NCI-H460 (cell line): ENCODE measurements at places on chromosomes 11 and 22. TPM values are rescaled to one million over a fixed set of nuclear protein-coding genes. Genes with fewer than 3 reads are reported as not detected.

HPX gene
- not detected in 2 replicates for total RNA-seq

OR51B5 gene
- 0.35 TPM in 1 of 2 replicates, not detected in the other for total RNA-seq

SLC22A12 gene
- total RNA-seq: not detected in 2 replicates

FAM111B gene
- 2.6 and 3.7 TPM in 2 replicates for total RNA-seq

LSP1 gene
- total RNA-seq: not detected in 2 replicates

CCDC157 gene
- total RNA-seq: 0.45 and 0.58 TPM in 2 replicates

ABCC8 gene
- not detected in 2 replicates for total RNA-seq

PHRF1 gene
- 9.8 and 11.4 TPM in 2 replicates for total RNA-seq

ZNF70 gene
- total RNA-seq: 1.9 and 3.0 TPM in 2 replicates

OMP gene
- not detected in 2 replicates for total RNA-seq

JHY gene
- 3.1 and 3.2 TPM in 2 replicates for total RNA-seq

CYB5R2 gene
- total RNA-seq: 3.6 and 5.5 TPM in 2 replicates

PARVA gene
- 7.7 and 9.7 TPM in 2 replicates for total RNA-seq

PGA4 gene
- not detected in 2 replicates for total RNA-seq

APOBEC3H gene
- total RNA-seq: not detected in 2 replicates

- DNase-seq: no peak
These were observed 82.3 kb downstream of the JRKL start for GRCh38 chr11:96472085-96472484.

DNA sequence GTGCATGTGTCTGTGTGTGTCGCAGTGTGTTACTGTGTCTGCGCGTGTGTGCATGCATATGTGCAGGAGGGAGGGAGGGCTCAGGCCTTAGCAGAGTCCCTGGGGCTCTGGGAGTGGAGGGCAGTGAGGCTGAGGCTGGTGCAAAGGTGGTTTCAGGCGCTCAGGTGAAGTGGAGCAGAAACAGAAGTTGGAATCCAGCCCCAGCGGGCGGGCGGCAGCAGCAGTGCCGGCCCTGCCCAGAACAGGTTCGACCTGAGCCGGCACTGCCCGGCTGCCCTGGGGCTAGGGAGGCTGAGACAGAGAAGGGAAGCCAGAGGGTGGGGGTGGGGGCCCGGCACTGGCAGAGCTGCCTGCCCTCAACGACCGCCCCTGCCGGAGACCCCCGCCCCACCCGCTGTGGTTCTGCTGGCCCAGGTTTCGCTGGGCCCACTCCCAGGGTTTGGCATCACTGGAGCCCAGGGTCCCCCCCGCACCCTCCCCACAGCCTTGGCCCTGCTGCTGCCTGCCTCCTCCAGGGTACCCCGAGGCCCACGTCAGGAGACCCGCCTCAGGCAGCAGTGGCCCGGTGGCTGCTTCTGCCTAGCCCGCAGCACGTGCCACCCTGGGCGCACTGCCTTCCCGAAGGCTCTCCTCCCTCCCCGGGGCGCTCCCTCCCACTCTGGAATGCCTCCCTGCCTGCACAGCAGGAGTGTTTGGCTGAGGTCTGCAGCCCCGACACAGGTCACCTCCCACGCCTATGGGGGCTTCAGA is 13.3 kb downstream of the ASCL2 start:
- no peak for DNase-seq

GRCh38 chr11:27410272-27410671 is 47.3 kb upstream of the CCDC34 start:
- DNase-seq: no peak

DNA sequence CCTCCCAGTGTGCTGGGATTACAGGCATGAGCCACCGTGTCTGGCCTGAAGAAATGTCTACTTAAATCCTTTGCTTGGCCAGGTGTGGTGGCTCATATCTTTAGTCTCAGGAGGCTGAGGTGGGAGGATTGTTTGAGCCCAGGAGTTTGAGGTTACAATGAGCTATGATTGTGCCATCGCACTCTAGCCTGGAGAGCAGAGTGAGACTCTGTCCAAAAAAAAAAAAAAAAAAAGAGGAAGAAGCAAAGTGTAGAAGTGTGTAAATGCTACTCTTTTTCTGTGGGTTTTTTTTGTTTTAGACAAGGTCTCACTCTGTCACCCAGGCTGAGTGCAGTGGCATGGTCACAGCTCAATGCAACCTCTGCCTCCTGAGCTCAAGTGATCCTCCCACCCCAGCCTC is 6.4 kb upstream of the ATG16L2 start:
- DNase-seq: no peak

- no peak for DNase-seq
These were observed 57.5 kb upstream of the PHOX2A start for GRCh38 chr11:72301486-72301885.

DNA sequence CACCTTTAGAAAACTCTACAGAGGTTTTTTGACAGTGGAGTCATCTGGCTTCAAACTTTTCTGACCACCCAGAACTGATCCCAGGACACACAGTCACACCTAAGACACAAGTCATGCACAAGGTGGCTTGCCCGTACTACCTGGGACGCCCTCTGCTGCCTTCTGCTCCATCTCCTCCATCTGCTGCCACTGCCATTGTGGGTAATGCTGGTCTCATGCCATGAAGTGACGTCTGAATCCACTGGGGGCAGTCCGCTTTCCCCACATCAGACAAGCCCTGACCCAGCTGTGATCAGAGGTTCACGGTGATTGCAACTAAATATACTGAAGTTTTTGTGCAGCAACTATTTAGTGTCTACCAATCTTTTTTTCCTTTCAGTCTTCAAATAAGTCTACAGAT is 5.4 kb upstream of the NDUFS8 start:
- no peak for DNase-seq

DNA sequence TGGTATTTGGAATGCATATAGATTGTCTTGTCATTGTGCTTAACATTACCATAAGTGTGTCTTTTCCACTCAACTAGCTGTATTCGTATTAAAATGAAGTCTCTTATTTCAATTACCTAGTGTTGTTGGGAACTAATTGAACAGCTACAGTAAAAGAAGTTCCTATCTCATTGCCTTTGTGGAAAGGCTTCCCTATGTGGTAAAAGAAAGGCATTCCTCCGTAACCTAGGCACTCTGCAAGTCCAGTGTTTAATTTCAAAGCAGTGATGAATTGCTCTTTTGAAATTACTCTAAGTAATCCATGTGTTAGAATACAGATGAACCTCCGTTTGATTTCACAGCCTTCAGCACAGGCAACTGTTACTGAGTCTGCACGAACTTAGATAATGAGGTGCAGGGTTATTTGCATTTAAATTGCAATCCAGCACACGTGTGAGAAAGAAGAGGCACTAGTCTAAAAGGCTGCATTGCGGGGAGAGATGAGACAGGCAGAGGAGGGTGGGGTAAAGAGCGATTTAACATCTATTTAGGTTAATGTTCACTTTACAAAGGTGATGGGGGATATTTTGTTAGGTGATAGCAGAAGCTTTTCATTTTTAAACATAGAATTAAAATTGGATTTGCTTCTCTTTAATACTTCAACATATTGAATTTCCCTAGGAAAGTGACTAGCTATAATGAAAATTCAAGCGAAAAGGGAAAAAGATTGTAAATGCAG is 25.0 kb upstream of the CRTAM start:
- DNase-seq: no peak

- no peak for DNase-seq
These were observed 22.4 kb downstream of the SLCO2B1 start for GRCh38 chr11:75173336-75173735.

DNA sequence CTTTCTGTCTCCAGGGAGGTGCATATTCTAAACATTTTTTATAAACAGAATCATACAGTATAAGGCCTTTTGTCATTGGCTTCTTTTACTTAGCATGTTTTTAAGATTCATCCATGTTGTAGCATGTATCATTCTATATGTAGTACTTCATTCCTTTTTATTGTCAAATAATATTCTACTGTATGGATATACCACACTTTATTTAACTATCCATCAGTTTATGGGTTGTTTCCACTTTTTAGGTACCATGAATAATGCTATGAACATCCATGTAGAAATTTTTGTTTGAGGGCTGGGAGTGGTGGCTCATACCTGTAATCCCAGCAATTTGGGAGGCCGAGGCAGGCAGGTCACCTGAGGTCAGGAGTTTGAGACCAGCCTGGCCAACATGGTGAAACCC is 73.1 kb downstream of the PHF21A start:
- no peak for DNase-seq

DNA sequence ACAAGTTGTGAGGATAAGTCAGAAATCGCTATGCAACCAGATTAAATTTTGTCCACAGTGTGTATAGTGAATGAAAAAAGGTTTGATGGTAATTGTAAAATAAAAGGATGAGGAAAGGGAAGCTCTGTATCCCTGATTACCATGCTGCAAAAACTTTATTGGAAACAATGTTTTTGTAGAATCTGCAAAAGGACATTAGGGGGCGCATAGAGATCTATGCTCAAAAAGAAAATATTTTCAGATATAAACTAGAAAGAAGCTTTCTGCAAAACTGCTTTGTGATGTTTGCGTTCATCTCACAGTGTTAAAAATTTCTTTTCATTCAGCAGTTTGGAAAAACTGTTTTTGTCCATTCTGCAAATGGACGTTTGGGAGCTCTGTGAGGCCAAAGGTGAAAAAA is 390.5 kb downstream of the OR4C45 start:
- DNase-seq: no peak

GRCh38 chr22:17648569-17648968 is 10.0 kb downstream of the BCL2L13 start:
- no peak for DNase-seq

DNA sequence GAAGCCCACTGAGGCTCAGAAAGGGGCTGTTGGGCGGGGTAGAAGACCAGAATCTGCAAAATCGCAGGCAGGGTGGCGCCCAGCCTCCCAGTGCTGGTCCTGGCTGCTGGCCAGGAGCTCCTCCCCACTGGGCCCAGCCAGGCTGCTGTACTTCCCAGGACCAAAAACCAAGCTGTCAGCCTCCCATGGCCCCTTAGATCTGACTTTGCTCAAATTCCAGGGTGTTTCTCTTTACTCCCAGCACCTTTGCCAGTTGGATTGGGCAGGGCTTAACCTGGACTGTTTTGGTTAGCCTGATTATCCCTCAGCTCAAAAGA is 44.2 kb upstream of the WEE1 start:
- DNase-seq: no peak

DNA sequence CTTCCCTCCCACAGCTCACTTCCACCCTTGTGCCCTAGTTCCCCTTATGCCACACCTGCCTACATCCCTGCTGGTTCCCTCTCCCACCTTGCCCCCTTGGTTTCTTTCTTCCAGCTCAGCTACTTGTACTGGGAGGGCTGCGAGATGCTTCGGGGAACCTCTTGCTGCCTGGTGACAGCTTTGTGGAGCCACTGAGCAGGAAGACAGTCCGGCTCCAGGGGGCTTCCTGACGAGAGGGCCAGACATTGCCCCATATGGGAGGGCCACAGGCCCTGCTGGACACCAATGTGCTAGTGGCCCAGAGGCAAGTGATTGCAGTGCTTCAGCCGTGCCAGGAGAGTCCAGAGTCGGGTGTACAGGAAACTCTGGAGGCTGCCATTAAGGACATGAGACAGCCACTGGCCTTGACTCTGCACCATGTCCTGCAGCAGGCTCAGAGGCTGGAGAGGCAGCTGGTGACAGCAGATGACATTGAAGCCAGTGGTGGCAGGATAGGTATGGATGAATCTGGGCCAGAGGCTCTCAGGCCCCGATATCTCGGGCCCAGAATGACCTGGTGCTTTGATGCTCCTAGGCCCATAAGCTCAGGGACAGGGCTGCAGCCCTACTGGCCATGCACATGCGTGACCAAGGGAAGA is 54.3 kb downstream of the BTG4 start:
- DNase-seq: no peak

GRCh38 chr22:19863571-19863970 is 8.9 kb upstream of the GNB1L start:
- DNase-seq: no peak

GRCh38 chr11:63791495-63792167 is 21.6 kb upstream of the SPINDOC start:
- no peak for DNase-seq

DNA sequence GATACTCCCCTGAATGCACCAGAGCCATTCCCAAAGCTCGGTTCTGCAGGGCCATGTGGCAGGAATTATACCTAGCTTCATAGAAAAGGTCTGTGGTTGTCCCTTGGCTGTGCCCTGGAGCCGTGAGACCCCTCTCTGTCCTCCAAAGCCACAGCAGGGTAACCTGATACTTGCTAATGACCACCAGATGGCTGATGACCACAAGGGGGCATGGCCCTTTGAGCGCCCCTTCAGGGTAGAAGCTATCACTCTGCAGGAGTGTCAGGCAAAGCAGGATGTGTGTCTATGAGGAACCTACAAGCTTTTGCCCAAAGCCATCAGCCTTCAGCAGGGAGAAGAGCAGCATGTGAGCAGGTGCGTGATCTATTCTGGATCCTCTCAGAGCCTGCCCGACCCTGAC is 95.3 kb downstream of the NTM start:
- no peak for DNase-seq

DNA sequence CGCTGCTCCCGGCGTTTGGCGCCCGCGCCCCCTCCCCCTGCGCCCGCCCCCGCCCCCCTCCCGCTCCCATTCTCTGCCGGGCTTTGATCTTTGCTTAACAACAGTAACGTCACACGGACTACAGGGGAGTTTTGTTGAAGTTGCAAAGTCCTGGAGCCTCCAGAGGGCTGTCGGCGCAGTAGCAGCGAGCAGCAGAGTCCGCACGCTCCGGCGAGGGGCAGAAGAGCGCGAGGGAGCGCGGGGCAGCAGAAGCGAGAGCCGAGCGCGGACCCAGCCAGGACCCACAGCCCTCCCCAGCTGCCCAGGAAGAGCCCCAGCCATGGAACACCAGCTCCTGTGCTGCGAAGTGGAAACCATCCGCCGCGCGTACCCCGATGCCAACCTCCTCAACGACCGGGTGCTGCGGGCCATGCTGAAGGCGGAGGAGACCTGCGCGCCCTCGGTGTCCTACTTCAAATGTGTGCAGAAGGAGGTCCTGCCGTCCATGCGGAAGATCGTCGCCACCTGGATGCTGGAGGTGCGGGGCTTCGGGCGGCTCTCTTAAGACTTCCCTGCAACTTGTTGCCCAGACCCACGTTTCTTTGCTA is at the start of gene CCND1:
Gene CCND1 (plus strand): TSS at position 162 of the 587 bp plus-strand sequence. CDS start 158 bp downstream, at position 320.
- peak; percentile 83 for DNase-seq

DNA sequence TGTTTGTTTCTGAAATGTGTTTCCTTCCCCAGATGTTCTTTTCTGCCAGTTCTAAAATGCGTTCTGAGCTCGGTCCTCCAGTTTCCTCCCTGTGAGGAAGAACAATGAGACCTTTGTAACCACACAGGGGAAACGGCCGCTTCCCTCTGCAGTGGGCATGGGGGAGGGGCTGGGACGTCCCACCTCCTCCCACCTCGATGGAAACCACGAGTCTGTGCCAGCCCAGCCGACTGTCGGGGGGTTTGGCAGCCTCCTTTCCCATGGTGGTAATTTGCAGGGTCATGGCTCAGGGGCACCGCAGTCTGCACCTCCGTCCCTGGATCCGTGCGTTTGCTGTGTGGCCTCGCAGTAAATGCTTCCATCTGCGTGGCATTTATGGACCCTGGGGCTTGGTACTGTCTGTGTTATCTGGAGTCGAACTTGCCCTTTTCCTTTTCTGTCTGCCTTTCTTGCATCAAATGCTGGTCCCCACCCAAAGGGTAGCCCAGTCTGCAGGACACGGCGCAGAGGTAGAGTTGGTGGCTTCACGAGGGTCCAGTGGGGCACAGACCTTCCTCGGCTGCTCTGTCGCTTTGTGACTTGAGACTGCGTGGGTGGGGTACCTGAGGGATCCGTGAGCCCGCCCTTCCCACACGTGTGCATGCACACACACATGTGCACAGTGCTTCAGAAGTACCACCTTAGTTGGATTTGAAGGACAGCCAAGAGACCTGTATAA is 16.1 kb downstream of the LRP5 start:
- DNase-seq: no peak

- no peak for DNase-seq
These were observed 645.1 kb downstream of the TBC1D22A start for GRCh38 chr22:47407461-47408025.

GRCh38 chr11:94472916-94473799 is 20.5 kb downstream of the MRE11 start:
- no peak for DNase-seq

- peak; percentile 77 for DNase-seq
These were observed 590.0 kb downstream of the METTL15 start for GRCh38 chr11:28697920-28698827.
